ENCODE measurements at places on chromosomes 5 and 9.

DNA sequence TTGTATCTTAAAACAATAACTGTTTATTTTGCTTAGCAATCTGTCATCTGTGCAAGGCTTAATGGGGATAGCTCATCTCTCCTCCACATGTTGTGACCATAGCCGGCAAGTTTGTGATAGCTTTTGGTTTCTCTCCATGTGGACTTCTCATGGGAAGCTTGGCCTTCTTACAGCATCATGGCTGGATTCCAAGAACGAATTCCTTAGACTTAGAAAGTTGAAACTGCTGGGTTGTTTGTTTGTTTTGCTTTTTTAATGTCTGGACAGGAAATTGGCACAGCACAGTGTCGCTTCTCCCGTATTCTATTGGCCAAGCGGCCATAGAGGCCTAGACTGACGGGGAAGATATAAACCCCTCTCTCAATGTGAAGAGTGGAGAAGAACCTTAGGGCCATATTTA lies 61.0 kb upstream of the PRDM9 start:
- DNase-seq: no peak

- DNase-seq: no peak
These were observed 46.9 kb downstream of the ARHGEF37 start for GRCh38 chr5:149628221-149628620.

GRCh38 chr5:1479581-1480188 lies 34.4 kb upstream of the SLC6A3 start:
- DNase-seq: peak; percentile 33

GRCh38 chr5:39501397-39501796 lies 76.6 kb upstream of the DAB2 start:
- no peak for DNase-seq

DNA sequence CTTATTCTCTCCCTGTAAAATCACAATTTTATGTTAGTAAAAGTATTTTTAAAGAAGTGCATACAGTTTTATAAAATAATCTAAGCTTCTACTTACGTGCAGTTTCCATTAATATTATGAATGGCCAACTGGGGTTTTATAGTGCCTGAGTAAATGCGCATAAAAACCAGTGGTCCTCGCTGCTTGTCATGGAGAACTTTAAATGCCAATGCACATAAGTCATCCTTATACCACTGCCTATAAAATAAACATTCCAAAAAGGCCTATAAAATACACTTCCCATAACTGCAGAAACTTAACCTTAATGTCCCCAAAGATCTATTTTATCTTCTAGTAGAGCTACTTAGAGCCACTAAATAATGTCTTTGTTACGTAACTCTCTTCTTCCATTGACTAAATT lies 28.5 kb downstream of the GFM2 start:
- no peak for DNase-seq
